ENCODE measurements at places on chromosomes 5 and 9.

DNA sequence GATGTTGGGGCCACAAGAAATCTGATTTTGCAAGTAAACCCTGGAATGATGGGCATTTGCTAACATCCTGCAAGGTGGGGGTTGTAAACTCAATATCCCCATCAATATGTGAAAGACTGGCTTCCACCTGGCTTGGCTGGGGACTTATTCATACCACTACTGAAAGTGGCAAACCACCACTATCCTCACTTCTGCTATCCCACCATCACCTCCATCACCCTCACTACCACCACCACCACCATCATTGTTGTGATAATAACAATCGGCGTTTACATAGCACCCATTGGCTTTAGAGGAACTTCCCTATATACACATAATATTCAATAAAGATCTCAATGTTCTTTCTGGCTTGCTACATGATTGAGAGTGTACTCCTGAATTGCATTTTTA, 224.7 kb upstream of the DAP start:
- DNase-seq: no peak

- DNase-seq: peak; percentile 43
Observed at GRCh38 chr5:51345106-51345505, 38.1 kb upstream of the ISL1 start.

DNA sequence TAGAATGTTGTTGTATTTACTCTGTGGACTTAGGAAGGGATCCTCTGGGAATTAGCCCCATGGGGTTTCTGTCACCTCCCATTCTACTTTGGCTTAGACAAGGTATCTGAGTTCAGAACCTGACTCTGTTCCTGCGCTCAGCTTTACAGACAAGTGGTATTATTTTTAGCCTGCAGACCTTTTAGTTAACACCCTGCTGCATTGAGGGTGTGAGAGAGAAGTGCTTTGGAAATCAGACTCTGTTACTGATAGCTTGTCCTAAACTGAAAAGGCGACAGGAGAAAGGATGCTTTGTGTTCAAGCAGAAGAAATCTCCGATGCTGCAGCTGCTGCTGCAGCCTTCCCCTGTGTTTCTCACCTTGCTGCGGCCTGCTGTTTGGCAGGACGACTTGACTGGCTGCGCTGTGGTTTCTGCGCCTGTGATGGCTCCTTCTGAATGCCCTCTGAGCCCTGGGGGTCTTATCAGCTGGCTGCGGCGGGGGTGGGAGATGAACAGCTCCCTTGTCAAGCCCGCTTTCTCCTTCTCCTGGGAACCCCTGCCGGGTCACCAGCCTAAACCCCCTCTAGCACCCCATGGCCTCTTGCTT, 61.9 kb downstream of the PGM5 start:
- DNase-seq: no peak

DNA sequence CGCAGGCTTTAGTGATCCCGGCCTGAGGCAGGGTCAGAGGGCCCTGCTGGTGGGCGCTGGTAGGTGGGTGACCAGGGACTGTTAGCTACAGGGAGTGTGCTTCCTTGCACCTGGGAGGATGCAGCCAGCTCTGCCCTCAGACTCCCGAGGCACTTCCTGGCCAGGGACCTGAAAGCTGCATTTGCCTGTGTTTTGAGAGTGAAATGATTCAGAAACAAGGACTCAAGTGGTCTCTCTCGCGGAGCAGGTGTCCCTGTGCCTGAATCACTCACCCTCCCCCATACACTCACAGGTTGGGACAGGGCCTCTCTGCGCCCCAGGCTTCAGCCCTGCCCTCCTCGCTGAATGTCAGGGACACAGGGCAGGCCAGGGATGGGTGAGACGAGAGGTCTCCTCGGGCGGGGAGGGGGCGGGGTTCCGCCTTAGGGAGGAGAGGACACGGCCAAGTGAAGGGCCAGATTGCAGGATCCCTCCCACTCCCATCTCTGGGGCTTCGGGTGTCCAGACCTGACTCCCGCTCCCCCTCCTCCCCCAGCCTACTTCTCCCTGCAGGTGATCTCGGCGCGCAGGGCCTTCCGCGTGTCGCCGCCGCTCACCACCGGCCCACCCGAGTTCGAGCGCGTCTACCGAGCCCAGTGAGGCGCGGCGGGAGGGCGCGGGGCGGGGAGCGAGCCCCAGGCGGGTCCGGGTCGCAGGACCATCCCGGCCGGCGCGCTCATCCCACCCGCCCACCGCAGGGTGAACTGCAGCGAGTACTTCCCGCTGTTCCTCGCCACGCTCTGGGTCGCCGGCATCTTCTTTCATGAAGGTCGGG, 1.5 kb downstream of the LTC4S start:
- peak; percentile 68 for DNase-seq

GRCh38 chr5:145587710-145588109, 247.4 kb downstream of the PRELID2 start:
- DNase-seq: peak; percentile 82

DNA sequence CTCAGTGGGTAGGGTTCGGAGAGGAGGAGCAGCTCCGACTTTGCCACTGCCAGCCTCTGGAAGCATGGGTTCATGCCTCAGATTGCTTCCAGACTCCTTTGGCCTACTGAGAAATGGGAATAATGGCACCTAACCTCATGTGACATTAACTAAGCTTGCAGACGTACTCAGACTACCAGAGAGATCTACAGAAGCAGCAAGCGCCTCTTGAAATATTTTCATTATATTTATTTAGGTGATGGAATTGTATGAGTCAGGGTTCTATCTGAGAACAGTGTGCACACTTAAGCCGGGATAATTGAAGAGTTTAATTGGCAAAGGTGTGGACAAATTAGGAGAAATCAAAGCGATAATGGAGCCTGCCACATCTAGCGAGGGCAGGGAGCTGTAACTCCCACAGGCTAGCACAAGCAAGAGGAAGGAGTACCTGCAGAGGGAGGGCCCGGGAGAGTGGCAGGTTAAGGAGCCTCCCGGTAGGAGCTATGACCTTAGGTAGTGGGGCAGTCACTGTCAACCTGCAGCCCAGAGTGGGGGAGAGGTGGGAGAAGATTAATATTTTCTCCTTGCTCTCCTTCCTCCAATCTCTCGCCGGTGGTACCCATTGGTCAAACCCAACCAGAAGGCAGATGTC, 12.2 kb upstream of the PDZD2 start:
- DNase-seq: no peak

- DNase-seq: peak; percentile 66
Observed at GRCh38 chr9:124652203-124652602, 118.9 kb downstream of the NR6A1 start.

DNA sequence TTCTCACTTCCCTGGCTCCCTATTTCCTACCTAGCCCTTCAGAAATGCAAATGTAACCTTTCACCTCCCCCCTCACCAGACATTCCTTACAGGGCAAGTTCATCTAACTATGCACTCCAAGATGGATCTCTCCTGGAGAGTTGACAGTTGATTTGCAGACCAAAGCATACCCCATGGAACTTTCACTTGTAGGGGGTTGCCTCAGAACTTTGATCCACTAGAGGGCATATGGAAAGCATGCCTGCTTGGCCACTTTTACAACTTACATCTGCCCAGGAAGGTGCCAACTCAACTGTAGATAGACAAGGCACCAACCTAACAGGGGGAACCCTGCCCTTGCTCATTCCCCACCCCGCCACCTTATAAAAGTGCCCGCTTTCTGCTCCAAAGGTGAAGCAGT, 187.8 kb downstream of the NXNL2 start:
- peak; percentile 56 for DNase-seq

DNA sequence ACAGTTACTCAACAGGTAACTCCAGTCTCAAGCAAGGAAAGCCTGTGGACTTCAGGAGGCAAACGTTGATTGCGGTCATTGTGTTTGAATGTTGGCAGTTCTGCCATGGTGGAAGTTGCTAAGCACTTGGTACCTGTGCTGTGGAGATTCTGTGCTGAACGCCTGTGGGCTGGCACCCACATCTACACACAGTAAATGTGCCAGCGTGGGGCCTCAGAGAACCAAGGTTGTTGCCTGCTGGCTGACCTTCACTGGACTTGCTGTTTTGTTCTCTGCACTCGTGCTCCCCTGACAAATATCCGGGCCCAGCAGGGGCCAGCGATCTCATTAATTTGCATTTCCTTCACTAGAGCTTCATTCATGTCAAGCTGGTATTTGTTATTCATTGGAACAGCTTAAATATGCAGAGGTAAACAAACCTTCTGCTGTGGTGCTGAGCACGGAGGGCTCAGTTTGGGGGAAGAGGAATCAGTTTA, 141.8 kb downstream of the PRKACG start:
- no peak for DNase-seq

- no peak for DNase-seq
Observed at GRCh38 chr9:112581469-112582176, 95.0 kb downstream of the KIAA1958 start.

GRCh38 chr5:166185185-166185584, 2106.3 kb upstream of the WWC1 start:
- DNase-seq: no peak

- DNase-seq: no peak
Observed at GRCh38 chr5:163624431-163624830, 119.0 kb downstream of the MAT2B start.

GRCh38 chr9:132823370-132824145, 54.5 kb downstream of the AK8 start:
- DNase-seq: no peak

- DNase-seq: peak; percentile 95
Observed at GRCh38 chr5:89313044-89313443, 430.1 kb upstream of the MEF2C start.

DNA sequence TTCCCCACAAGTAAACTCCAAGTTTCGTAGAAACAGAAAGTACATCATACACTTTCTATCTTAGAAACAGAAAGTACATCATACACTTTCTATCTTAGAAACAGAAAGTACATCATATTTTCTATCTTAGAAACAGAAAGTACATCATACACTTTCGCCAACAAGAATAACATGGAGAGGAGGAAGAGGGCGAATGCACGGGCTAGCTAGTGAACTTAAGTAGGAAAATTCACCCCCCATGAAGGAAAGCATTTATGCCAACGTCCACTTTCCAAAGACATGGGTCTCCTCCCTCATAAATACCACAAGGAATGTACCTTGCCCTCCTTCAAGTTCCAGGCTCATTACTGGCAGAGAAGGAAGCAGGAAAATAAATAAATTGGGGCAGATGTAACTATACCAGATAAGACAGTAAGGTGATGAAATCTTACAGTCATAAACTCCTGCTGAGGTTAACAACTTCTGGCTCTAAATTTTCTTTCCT, 64.7 kb downstream of the FRMD3 start:
- no peak for DNase-seq

DNA sequence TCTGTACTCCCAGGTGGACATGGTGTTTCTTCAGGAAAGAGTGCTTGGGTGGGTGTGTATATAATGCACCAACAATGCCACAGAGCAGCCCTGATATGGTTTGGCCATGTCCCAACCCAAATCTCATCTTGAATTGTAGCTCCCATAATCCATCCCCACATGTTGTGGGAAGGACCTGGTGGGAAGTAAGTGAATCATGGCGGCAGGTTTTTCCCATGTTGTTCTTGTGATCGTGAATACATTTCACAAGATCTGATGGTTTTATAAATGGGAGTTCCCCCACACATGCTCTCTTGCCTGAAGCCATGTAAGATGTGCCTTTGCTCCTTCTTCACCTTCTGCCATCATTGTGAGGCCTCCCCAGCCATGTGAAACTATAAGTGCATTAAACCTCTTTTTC, 158.5 kb downstream of the NR3C1 start:
- DNase-seq: peak; percentile 49

DNA sequence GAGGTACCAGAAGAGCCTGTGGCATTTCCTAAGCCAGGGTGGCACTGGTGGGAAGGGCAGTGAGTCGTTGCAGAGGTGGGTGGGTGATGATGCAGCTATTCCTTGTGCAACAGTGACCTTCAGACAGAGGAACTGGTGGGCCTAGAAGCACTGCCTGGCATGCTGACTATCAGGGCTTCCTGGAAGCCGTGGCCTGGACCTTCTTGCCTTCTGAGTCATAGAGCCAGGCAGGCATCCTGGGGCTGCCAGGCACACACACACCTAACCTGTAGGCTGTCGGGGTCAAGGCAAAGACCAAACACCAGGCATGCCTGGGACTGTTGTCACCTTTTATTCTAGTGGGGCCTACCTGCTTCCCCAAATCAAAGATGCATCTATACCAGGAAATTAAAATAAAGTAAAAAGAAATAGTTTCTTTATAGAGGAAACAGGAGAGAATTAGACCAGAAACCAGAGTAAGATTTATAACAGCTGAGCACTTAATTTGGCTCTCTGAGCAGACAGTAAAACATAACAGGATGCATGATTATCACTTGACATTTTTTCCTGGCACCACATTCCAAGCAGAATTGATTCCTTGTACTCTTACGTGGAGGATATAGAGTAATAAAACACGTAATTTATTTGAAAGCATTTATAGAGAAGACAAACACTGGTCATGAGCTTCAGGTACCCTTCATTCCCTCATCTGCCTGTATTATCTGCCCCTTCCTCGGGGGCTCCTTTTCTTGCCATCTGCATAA, 25.1 kb downstream of the NANS start:
- peak; percentile 84 for DNase-seq

DNA sequence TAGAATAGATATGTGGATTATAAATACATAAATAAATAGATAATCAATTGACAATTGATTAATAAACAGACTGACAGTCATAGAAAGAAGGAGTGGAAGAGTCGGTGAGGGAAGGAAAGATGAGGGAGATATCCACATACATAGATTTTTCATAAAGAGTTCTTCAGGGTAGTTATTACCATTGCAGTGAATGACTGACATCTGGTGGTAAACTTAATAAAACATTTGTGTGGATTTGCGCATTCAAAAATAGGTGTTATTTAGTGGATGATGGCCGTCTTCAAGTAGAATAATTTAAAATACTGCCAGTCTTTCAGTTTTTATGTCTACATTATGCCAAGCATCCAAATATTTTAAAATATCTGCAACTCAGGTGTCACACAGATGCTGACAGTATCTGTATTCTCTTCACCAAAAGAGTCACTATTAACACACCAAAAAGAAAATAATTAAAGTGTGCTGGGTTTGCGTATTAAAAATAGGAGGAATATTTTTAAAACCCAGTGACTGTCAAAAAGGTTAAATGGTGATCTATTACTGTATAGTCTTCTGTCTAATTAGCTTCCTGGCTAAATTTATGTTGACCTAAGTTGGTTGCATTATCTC, 78.8 kb downstream of the GIN1 start:
- peak; percentile 59 for DNase-seq

DNA sequence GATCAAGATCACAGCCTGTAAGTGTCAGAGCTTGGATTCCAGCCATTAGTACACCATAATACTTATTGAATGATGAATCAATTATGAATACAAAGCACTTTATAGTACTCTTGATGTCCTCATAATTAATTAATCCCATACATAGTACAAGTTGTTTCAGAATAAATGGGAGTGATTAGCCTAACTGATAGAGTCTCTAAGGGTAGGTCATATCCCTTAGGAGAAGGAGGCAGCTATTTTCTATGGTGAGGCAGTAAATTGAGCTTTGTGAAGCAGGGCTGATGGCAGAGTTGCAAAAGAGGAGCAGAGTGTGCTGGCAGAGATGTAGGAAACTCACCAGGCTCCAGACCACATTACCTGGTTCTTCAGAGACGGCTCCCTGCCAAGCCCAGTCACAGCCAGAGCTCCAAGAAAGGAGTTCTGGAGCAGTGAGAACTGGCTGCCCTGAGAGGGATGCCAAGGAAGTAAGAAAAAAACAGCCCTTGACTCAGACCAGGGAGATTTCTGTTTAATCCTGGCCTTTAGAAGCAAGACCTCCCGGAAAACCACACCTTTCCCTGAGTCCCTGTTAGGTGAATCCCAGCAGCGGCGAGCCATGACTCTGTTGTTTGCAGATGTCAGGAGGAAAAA, 112.9 kb downstream of the SH3TC2 start:
- DNase-seq: peak; percentile 95

Data from bronchial epithelial cell (primary cell).